Activated effector memory CD4-positive, alpha-beta T cell treated with anti-CD3 and anti-CD28 coated beads, Interleukin-2, amount 50 U/mL, for 16 hours (primary cell): ENCODE measurements at places on chromosomes 4 and X.

DNA sequence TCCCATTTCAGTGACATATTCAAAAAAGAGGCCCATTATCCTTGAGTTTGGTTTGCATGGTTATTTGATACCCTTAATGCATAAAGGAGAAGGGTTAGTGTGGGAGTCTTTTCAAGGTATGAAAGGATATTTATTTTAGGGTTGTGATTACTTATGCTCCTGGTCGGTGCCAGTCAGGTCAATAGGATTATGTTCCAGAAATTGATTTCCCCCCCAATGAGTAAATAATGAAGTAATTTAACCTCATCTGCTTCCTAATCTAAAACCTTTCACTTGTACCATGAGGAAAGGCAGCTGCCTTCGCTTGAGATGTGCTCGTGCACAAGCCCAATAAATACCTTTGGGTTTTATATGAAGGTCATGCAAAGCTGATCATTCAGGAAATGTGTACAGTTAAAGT lies 55.0 kb upstream of the NR0B1 start:
- DNase-seq: no peak

- no peak for DNase-seq
These were observed 1328.0 kb downstream of the FSTL5 start for GRCh38 chr4:160835789-160836188.

- no peak for DNase-seq
These were observed 83.5 kb downstream of the ZNF674 start for GRCh38 chrX:46461660-46462191.

DNA sequence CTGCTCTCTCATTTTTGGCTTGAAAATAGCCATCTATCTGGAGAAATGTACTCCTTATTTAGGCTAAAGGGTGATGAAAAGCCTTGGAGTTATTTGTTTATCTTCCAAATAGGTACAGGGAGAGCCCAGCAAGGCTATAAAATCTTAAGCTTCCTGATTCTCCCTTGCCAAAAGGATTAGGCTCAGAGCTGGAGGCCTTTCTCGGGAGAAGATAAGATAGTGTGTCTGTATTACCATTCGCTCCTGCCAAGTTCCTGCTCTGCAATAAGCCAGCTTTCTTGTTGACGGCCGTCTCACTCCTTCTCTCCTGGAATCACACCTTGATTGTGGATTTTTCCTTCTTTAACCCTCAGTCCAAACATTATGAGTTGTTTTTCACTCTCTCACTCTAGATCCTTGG lies 171.8 kb upstream of the TTC29 start:
- no peak for DNase-seq

- no peak for DNase-seq
These were observed 195.9 kb downstream of the SHOX start for GRCh38 chrX:826448-826847.

DNA sequence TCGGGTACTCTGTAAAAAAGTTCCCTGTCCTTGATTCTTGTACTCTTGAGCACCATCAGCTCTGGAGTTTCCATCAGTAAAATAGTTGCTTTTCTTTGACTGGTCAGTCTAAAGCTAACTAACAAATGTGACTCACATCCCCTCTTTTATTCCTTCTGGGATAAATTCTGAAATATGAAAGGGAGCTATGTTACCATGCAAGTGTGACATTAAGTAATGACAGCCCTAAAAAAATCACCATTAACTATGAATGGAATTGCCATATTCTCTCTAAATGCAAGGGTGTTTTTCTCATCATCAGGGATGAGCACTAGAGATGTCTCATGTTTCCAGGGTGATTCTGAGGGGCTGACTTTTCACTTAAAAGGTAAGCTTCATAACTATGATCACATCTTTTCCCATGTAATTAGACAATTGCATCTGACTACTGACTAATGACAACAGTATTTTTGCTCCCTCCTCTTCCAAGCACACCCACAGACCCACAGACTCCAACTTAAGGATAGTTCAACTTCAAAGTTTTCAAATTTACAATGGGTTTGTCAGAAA lies 26.9 kb upstream of the RASGEF1B start:
- DNase-seq: no peak

DNA sequence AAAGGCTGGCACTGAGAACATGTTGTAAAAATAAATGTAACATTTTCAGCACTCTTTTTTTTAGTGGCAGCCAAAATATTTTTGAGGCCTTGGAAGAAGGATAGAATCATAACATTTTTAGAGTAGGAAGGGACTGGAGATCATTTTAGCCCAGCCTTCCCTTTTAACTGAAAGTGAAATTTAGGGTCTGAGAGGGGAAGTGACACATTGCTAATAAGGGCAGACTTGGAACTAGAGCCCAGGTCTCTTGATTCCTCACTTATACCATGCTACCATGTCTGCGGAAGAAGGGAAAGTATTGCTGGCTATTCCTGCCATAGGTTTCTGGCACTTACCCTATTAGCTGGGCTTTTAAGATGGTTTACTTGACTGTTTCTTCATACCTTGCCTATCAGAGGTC lies 4.8 kb downstream of the WDR44 start:
- no peak for DNase-seq

DNA sequence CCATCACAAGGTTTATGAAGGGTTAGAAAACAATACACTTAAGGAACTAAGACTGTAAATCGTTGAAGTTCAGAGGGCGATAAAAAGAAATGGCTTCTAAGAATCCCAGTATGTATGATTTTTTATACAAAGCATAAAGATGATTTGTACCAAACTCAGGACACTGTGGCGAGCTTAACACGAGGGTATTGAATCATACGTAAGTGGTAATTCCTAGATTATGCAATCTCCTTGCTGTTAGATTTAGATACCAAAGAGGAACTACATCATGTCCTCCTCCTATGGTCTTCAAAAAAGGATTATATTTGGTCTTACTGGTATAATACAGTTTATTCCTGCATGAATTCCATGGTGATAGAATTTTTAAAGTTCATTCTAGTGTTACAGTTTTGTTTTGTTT lies 23.9 kb downstream of the NFKB1 start:
- no peak for DNase-seq

DNA sequence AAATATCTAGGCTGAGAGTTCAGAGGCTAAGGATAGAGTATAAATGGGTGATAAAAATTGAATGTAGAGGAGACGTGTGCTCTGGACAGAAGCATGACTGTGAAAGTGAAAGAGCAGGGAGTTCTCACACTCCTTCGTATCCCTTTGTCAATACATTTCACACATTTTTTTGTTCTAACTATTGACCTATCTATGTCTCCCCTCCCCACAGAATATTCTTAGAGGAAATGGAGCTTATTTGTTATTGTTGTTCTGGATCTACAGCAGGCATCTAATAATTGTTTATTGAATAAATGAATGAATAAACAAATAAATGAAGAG lies 57.6 kb downstream of the ENPEP start:
- no peak for DNase-seq

- DNase-seq: no peak
These were observed 655.6 kb upstream of the PCDH10 start for GRCh38 chr4:132493476-132493875.

- no peak for DNase-seq
These were observed 31.8 kb upstream of the HSD17B13 start for GRCh38 chr4:87354168-87355102.

DNA sequence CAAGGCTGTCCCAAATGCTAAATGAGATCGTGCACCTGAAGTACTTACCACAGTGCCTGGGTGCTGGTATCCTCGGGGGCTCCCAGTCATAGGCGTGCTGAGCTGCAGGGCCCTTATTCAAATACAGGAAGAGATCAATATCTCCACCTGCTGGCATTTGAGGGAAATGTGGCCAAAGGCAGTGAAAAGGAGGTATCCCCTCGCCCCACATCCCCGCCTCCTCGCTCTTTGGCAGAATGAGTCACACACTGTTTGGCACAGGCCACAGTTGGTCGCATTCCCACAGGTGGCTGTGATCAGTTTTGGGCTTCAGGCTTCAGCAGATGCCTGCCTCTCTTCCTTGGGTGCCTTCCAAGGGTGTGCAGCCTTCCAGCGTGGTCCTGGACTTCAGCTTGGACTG lies 28.4 kb downstream of the ZNF185 start:
- DNase-seq: peak; percentile 75

GRCh38 chr4:39406763-39407583 lies at the start of gene KLB:
TSS of gene KLB (plus strand) at chr4:39406930. CDS start at chr4:39406950, 20 bp downstream.
- DNase-seq: no peak

- no peak for DNase-seq
These were observed 296.2 kb downstream of the INPP4B start for GRCh38 chr4:142549726-142550463.

- no peak for DNase-seq
These were observed 45.1 kb downstream of the ARHGEF9 start for GRCh38 chrX:63739885-63740284.

- DNase-seq: no peak
These were observed 2123.1 kb upstream of the TENM3 start for GRCh38 chr4:180120068-180120467.

DNA sequence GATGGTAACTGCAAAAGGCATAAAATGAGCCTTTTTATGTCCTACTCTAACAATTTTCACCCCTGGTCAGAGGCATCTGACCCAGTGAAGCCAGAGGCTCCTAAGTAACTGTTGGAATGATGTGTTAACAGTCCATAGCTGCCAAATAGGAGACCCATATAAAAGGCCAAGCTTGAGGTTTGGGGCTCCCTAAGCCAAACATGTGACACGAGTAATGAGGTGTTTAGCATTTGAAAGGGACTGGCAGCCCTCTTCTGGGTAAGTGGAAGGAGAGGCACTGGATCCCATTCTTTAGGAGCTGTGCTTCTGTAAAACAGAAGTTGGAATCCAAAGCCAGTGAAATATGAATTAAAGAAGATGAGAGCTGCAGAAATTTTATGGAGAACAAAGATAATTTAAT lies 100.6 kb upstream of the PNPLA4 start:
- DNase-seq: no peak

GRCh38 chr4:149279331-149279730 lies 536.3 kb downstream of the IQCM start:
- DNase-seq: no peak

DNA sequence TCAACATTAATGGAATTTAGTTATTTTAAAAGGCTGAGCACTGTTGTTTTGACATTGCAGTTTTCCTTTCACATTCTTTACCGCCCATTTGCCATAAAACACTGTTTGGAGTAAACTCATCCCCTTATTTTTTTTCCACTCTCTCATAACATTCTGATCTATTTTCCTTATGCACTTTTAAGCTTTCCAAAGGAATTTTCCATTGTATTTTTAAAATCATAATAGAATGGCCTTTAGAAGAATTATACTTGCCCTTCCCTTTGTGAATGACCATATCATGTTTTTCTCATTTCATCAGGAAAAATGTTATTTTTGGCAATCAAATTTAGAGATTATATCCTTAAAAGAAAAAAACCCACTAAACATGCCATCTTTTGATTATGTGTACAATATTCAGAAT lies 1074.2 kb downstream of the STIM2 start:
- DNase-seq: no peak

DNA sequence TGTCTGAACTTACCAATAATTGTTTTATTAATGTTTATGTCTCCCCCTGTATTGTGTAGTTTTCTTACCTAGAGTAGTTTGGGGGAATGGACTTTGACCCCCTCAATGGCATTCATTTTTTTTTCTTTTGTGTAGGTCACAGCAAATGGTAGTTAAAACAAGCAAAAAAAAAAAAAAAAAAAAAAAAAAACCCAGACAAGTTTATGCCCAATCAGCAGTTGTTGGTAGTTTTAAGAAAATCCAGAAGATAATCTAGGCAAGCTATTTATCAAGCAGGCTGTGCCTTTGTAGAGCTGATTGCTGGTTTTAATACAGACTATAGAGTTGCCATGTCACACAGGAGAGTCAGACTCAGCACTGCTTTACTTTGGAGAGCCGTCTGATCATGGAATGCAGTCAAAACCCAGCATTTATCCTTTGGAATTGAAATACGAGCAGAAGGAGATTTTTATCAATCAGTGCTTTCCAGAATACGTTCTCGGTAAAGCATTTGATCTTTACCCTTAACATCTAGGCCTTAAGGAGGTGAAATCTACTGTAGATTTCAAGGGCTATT lies 16.6 kb downstream of the DCUN1D4 start:
- no peak for DNase-seq

- peak; percentile 63 for DNase-seq
These were observed at the start of gene RAB9B for GRCh38 chrX:103831803-103832544. TSS of gene RAB9B (minus strand) at chrX:103832257. CDS start at chrX:103825784, 6,473 bp downstream.

- no peak for DNase-seq
These were observed 59.1 kb downstream of the SCFD2 start for GRCh38 chr4:53306729-53307128.

GRCh38 chrX:118990512-118991227 lies 16.3 kb downstream of the LONRF3 start:
- DNase-seq: no peak

GRCh38 chr4:98838531-98838930 lies 90.4 kb downstream of the EIF4E start:
- DNase-seq: no peak

- DNase-seq: no peak
These were observed 141.6 kb downstream of the DCLK2 start for GRCh38 chr4:150219841-150220240.

GRCh38 chrX:45807572-45808425 lies 607.1 kb upstream of the DIPK2B start:
- DNase-seq: no peak

DNA sequence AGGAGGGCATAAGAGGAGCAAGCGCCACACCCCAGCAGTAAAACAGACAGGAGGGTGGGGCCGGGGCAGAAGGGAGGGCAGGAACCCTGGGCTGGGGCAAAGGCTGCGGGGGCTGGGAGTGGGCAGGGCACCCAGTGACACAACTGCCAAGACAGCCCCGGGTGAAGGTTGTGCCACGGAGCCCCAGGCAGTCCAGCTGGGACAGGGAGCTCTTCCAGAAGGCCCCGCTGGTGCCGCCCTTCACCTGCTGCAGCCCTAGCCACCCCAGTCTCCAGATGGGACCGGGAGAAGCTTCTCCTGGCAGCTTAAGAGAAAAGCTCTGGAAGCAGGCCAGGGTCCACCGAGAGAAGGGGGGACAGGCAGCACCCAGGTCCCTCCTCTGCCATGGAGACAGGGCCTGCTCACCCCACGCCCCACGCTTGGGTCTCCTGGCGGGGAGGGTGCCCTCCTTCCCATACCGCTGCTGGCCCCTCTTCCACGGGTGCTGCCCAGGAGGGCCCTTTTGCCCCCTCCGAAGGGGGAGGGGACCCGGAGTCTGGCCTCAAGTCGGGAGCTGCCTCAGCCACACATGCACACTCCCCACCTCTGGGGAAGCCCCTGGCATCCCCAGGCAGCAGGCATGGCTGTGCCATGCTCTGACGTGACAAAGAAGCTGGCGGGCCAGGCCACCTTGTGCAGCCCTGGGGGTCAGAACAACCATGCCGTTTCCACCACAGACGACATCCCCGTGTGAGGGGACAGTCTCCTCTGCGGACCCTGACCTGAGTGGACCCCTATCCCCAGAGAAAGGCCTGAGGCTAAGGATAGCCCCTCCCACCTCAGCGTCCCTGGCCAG lies 1.5 kb downstream of the DGKQ start:
- DNase-seq: no peak

DNA sequence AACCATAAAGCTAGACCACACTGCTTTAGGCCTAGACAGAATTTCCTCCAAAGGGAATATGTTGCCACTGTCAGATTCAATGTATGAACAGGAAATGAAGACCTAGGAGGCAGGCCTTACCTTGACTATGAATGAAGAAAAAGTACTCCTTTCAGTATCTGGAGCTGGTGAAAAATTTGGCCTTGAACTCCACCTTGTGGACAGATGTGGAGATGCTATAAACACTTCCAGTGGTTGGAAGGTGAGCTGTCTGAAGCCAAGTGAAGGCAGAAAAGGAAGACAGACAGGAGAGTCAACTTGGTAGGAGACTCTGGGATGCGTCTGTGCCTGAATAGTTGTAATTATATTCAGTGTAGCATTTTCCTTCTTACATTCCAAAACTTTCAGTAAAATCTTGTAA lies 17.2 kb downstream of the SPIN3 start:
- peak; percentile 63 for DNase-seq
